ENCODE measurements at places on chromosomes 4 and X.
A peak's percentile ranks its signal among the peaks of the same experiment; 100 is the strongest.

DNA sequence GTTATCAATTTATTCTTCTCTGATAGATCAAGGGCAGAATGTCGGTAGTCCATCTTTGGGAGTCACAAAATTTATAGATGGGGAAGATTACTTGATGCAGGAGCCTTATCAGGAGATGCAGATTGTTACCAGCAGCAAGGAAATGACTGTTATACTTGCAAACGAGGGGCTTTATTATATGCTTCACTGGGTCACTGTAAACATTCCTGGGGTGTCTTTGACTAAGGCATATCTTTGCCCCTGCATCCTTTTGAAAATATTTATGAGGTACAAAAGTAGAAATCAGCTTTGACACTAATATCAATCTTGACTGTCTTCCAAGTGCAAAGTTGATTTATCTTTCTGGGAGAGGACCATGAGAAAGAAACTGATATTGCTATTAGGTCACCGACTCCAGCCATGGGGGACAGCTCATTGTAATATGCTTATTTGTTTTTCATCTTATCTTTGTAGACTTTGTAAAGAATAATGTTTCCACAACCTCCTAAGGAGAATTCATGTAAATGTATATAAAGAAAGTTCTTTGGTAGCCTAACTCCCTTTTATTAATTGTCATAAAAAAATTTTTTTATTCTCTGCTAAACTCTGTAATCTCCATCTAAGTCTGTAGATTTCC is 177.3 kb upstream of the EMCN start:
- no peak for DNase-seq

DNA sequence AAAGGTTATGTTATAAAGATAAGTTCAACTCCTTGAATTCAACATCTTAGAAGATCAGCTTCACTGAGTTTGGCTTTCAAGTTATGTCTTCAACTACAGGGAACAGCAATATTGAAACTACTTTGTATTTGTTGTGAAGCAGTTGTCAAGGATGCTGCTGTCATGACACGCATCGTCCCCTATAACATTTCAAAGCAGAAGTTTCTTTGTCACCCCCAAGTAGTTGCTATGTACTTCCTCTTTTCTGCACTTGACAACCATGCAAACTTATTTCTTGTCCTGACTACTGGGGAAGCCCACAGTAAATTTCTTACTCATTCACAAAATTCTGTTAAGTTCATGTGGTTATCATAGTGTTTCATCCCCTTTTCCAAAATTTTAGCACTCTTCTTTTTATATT is 14.3 kb downstream of the ANTXR2 start:
- no peak for DNase-seq

DNA sequence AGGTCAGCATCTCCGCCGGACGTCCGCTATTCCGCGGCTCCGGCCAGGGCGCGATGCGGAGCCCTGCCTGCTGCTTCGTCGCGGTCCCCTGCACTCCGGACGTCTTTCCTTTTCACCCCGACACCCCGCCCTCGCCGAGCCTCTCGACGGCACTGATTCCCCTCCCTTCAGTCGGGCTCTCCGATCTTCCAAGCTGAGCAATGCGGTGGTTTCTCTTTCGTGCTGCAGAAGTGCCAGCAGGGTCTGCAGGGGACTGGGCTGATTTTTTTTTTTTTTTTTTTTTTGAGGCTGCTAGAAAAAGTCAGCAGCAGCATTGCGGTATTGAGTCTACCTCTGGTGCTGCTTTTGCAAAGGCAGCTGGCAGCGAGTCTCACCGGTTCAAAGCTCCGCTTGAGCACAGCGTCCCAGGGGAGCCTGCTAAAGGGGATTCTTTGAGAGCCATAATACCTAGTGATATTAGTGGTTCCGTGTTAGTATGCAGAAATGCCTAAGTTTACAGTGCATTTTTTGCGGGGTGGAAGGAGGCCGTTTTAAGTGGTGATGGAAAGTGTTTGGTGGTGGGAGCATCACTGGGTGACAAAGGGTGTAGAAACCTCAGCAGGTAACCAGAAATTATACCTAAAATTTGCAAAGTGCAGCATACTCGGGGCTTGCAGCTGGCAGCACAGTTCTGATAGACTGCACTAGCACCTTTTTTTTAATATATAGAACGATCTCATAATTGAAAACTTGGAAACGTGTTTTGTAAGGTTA is 969 bp downstream of the STIM2 start:
- peak; percentile 71 for DNase-seq

DNA sequence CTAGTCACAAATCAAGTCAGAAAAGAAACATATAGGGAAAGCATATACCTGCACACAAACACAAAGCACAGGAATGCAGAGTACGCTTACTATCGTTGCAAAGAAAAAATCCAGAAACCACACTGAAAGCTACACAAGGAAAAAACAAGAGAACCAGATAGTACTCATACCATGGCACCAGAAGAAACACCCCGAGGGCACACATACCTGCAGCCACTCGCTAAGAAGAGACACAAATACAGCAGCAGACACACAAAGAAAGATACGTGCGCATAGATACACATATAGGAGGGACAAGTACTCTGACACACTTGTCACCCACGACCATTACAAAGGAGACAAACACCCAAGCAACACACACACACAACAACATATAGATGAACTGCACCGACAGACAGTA is 1.4 kb upstream of the SLC38A5 start:
- DNase-seq = no peak

- no peak for DNase-seq
These were observed 917.1 kb downstream of the RAPGEF2 start for GRCh38 chr4:160019936-160020335.
